GM12892 (cell line): ENCODE measurements at places on chromosomes 7 and 10.

GRCh38 chr10:97823734-97824133, 25.9 kb upstream of the GOLGA7B start:
- no peak for DNase-seq

DNA sequence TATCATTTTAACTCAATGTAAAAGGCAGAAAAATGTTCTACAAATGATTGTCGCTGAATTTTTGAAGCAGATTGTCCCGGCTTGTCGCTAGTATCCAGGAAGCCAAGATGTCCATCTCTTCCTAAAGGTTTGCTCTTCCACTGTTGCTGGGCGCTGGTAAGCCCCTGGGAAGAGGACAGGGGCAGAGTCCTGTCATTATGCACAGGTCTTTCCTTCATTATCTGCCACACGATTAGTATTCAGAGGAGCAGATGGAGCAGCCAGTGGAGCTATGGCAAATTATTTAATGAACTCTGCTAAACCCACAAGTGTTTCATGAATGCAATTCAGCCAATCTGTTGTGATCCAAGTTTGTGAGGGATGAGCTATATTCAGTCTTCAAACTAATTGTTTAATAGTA, 499.1 kb upstream of the NRP1 start:
- no peak for DNase-seq

DNA sequence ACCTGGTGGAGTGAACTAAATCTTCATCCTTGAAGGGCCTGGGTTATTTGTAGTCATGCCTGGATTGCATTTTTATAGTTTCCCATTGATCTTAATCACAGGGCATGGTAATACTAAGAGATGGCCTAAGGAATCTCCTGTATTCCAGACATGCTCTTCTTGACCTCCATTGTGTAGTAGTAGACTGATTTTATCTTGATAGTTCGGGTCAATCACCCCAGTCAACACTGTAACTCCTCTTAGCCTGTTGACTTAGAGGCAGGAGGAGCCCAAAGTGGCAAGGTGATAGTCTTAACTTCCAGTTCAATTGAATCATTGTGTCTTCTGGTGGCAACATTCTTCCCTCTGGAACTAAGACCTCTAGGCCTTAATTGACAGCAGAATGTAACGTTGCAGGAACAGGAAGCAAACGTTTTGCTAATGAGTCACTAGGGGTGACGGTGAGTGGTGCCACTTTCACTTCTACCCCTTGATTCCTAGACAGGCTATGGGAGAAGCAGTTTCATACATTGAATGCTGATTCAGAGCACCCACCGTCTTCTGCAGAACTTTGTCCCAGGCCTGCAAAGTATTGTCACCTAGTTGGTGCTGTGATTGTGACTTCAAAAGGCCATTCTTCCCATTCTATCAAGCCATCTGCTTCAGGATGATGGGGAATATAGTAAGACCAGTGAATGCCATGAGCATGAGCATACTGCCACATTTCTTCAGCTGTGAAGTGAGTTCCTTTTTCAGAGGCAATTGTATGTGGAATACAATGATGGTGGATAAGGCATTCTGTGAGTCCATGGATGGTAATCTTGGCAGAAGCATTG, 24.0 kb upstream of the PAPSS2 start:
- DNase-seq = no peak

GRCh38 chr10:30758338-30758737, 128.8 kb upstream of the LYZL2 start:
- DNase-seq = no peak

GRCh38 chr10:130018265-130018664, 54.2 kb upstream of the EBF3 start:
- no peak for DNase-seq

- DNase-seq = no peak
Observed at GRCh38 chr7:1112625-1113547, 25.0 kb downstream of the GPER1 start.

DNA sequence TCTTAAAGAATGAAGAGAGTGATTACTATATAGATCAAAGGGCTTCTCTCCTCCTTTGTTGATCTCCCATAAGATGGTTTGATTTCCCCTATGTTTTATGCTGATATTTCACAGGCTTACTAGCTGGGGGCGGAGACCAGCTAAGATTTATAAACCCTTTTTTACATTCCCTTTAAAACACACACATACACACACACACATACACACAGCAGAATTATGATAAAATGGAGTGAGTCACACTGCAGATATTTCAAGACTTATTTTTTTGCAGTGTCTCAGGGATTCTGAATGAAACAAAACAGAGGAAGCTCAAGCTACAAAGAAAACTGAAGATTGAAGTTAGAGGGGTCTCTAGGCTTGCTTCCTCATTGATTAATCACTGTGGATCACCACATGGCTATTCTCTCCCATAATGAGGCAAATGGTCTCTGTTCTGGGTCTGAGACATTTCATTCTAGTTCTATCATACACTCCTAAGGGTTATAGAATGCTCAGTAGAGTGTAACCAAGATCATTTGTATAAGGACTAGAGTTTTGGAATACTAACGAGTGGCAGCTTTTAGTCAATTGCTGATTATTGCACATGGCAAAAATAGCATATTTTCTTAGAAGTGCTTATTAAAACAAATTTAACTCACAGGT, 18.6 kb downstream of the INA start:
- DNase-seq = no peak

DNA sequence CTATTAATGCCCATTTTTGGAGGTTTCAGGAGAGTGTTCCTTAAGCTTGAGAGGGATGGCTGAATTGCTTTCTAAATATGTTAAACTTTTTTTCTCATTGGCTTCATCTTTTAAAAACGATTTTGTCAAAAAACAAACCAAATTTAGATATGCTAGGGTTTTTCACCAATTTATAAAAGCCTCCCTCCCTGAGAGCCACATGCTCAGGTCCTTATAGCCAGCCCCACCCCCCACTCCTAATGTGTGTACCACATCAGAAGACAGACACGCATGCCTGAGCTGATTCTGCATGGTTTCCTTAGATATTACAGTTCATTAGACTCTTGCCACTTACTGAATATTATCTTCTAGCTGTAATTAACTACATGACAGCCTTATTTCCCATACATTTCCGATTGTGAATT, 2.0 kb downstream of the CUL1 start:
- no peak for DNase-seq

DNA sequence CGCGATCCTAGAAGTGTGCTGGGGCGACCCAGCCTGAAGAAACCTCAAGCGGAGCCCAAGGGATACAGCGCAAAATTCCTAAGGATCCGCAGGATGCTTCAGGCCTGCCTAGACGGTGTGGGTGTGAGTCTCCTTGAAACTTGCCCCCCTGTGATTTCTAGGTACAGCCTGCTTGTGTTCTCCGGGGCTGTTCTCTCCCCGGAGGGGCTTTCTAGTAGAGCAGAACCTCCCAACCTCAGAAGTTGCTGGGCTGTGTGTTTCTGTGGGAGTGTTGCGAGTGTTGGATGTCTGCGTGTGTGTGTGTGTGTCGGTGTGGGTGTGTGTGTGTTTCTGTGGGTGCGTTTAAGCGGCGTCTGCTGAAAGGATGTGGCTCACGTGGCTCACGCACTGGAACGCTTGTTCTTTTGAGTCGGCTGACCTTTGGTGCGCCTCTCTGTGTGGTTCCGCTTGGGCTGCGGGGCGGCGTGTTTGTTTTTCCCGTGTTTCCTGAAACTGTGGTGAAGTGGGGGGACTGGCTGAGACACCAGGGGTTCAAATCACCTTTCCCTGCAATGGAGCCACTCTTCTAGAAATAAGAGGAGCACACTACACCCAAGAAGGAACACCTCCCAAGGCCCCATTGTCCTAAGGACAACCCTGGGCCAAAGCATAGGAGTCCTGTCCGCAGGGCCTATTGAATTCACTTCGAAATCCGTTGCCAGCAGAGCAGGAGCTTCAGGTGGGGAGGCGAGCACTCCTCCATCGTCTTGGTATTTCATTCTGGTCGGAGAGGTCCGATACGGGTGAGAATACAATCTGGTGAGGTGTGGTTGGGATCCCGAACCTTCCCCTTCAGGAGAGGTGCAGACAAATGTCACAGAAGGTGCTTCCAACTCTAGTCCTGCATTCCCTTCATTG, 25.1 kb upstream of the ZNF273 start:
- peak; percentile 9 for DNase-seq

- no peak for DNase-seq
Observed at GRCh38 chr7:24971333-24972165, 8.4 kb downstream of the OSBPL3 start.

DNA sequence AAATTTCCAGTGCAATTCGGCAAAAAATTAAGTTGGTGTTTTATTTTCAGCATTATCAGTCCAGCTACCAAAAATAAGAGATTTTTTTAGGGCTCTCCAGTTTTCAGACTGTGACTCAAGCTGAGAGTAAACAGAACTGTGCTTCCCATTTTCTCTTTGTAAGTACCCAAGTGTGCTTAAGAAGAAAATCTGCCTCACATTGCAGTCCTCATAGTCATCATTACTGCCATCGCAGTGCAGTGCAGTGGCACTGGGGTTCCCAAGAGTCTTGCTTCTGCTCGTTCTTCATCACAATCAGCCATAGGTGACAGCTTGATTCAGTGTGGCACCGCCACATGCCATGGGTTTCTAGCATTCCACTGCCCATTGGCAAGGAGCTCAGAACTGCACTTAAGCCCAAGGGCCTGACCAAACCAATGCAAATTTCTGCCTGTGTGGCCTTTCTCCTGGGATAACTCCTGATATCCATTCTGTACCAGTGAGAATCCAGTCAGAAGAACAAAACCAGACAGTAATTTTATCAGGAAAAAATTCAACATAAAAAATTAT, 25.6 kb upstream of the ERCC6 start:
- DNase-seq = no peak

GRCh38 chr10:31083765-31084184, 52.1 kb upstream of the ZNF438 start:
- no peak for DNase-seq

GRCh38 chr10:60652628-60653027, 125.7 kb upstream of the CDK1 start:
- no peak for DNase-seq

GRCh38 chr7:27151931-27152815, at the start of gene HOXA3:
Gene HOXA3, minus strand, starts transcription at chr7:27152583. Its CDS starts 41,943 bp downstream, at chr7:27110640.
- no peak for DNase-seq

DNA sequence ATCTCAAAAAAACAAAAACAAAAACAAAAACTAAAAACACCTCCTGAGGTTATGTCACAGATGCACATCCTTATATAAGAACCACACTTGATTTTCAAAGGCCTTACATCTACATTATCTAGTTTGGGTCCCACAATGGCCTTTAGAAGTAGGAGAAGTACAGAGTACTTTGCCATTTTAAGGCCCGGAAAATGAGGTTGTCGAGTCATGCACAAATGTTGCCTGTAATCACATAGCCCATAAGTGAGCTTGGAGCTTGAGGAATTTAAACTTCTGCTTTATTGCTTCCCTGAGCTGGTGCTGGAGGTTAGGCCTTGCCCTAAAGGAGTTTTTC, 9.7 kb upstream of the MKRN1 start:
- no peak for DNase-seq

DNA sequence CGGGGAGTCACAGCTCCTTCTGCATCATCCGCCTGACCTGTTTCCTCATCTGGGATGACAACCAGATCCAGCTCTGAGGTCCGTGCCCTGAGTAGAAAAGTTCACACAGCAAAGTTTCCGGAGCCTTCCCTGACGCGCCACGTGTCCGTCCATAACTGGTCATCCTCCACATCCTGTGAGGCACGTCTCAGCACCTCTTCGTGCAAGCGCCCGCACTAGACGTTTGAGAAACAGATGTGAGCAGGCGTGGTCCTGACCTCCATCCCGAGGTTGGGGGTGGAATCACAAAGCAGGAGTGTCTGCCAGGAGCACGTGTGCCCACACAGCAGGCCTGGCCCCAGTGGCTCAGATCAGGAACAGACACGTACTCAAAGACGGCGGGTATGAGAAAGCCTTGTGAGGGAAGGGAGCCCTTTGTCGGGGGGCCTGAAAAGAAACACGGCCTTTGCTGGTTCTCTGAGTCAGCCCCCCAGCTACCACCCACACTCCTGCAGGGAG, 520.8 kb downstream of the DNAJB6 start:
- DNase-seq = no peak

GRCh38 chr10:130339911-130340310, 203.7 kb downstream of the GLRX3 start:
- DNase-seq = no peak

- DNase-seq = no peak
Observed at GRCh38 chr7:88437132-88437531, 130.4 kb upstream of the STEAP4 start.

GRCh38 chr7:148963583-148964482, 64.5 kb downstream of the PDIA4 start:
- DNase-seq = no peak

GRCh38 chr7:101560856-101561255, 68.2 kb downstream of the MYL10 start:
- DNase-seq = no peak

DNA sequence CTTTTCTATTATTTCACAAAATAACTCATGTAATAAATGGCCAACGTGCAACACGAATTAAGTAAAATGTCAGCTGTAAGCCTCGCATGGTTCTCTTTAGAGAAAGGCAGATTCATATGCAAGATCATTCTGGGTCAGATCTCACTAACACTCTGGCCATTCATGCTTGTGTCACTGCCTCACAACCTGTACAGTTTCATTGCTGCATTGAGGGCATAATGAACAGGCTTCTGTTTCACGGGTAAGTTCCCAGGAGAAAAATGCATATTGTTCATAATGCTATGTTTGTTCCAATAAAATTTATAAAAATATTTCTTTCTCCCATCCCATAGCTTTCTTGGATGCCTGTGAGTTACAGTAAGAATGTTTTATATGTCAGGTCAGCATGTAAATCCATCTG, 734.0 kb upstream of the ANKRD30A start:
- DNase-seq = no peak

GRCh38 chr10:98030093-98030821, at the start of gene CRTAC1:
Gene CRTAC1, minus strand, starts transcription at chr10:98030621. Its CDS starts 149 bp downstream, at chr10:98030472.
- DNase-seq = no peak

- no peak for DNase-seq
Observed at GRCh38 chr10:28179006-28179742, 123.7 kb downstream of the MPP7 start.

DNA sequence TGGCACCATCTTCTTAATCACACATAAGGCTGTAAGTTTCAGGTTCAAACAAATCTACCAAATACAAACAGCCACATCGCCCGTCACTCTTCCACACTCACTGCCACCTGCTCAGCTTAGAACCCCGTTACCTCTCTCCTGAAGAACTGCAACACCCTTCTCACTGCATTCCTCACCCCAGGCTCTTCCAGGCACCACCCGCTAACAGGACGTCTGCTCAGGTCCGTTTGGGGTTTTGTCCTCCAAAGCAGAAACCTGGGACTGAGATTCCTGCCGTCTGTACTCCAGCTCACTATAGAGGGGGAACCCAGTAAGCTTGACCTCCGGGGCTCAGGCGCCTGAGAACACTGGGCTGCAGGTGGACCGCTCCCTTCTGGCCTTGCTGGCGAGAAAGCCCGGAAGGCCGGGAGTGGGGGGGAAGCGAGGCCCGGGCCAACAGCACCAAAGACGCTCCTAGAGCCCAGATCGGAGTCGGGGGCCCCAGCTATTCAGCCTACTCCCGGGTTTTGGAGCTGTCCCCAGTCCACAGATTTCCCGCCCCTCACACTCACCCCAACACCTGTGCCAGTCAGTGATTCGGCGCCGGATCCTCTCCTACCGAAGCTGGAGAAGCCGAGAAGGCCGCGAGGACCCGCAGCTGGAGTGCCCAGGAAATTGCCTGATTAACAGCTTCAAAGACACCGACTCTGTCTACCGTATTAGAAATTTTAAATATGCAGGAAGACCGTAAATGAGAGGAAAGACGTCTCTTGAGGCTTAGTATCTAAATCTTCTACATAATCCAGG, at the start of gene AP3M1:
Gene AP3M1, minus strand, starts transcription at position 625 of the 786 bp plus-strand sequence. CDS start 12,449 bp downstream, outside the sequence.
- DNase-seq = peak; percentile 73

- no peak for DNase-seq
Observed at GRCh38 chr7:127770885-127771284, 118.9 kb downstream of the SND1 start.

GRCh38 chr7:20310963-20311742, 19.5 kb upstream of the ITGB8 start:
- no peak for DNase-seq
